Nucleus accumbens (tissue), 56 donors: ENCODE measurements at places on chromosomes 4 and X.
A peak's percentile ranks its signal among the peaks of the same experiment; 100 is the strongest.

- DNase-seq, result no peak
Observed at GRCh38 chrX:332916-333610, 14.5 kb upstream of the GTPBP6 start.

- DNase-seq, result no peak
Observed at GRCh38 chr4:109419679-109420078, 13.9 kb upstream of the SEC24B start.

GRCh38 chrX:145190801-145191389, 56.4 kb upstream of the SPANXN1 start:
- DNase-seq, result no peak

DNA sequence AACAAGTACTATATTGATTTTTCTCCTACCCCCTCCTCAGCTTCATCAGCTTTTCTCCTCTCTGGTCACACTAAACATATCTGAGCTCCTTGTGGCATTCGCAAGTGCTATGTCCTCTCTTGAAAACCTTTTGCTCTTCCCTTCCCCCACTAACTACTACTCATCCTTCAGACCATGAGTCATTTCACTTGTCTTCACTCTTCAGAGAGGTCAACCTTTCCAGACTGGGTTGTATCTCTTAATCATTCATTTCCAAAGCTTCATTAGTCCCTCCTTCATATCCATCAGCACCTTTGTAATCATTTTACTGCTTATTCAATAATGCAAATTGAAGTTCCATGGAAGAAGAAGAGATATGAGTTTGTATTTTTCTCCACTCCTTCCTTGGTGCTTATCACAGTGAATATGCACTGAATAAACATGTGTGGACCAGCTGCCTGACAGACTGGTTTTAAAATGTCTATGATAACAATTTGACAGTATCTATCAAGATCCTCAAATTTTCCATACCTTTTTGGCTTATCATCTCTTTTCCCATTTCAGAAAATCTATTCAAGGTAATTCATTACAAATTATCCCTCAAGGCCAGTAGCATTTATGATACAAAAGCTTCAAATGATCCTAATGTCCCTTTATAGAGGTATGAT, 28.4 kb downstream of the DDX60L start:
- no peak for DNase-seq

- no peak for DNase-seq
Observed at GRCh38 chrX:129714581-129714980, 24.2 kb upstream of the XPNPEP2 start.

- no peak for DNase-seq
Observed at GRCh38 chr4:34814266-34814665, 1430.0 kb downstream of the ARAP2 start.

GRCh38 chr4:41934514-41934900, 722 bp upstream of the TMEM33 start:
- DNase-seq, result no peak

- no peak for DNase-seq
Observed at GRCh38 chr4:100257567-100257966, 67.3 kb upstream of the DDIT4L start.

DNA sequence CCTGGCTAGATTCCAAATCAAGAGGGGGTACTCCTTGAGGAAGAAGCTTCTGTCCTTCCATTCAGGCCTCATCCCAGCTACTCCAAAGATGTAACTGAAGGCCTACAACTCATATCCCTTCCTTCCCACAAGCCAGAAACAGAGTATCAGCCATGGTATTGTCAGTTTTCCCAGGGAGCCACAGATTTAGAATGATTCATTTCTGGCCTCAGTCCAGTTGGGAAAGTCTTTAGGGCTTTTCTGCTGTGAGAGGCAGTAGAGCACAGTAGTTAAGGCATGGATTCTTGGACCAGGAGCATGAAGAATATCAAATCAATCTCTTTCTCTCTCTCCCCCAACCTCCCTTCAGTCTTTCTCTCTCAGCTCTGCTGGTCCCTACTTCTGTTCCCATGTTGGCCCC, 505.0 kb downstream of the BCOR start:
- no peak for DNase-seq

DNA sequence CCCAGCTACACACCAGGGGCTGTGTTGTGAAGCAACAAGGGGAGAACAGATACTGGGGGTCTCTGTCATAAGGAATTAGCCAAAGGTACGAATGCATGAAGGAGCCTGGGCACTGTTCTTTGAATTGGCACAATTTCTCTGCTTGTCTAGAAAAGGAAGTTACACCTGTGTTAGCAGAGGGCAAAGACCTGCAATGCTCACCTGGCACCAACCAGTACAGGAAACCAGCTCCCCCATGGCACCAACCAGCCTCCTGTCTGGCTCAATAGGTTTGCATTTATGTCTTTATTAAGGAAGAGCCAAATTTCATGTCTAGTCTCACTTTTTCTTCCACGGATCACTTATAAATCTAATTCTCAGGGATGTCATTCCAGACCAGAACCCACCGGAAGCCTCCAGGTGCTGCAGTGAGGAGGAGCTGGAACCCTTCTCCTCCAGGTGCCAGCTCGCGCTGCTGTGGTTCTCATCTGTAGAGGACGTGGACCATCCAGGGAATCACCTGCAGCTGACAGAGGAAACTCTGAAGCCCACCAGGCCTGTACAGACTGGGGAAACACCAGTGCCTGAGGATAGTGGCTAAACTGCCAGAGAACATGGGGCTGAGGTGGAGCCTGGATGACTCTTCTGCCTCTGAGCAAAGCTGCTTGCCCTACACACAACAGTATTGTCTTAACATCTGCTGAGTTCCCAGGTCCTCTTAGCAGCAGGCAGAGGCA, 113.4 kb upstream of the TRIM2 start:
- DNase-seq, result no peak

DNA sequence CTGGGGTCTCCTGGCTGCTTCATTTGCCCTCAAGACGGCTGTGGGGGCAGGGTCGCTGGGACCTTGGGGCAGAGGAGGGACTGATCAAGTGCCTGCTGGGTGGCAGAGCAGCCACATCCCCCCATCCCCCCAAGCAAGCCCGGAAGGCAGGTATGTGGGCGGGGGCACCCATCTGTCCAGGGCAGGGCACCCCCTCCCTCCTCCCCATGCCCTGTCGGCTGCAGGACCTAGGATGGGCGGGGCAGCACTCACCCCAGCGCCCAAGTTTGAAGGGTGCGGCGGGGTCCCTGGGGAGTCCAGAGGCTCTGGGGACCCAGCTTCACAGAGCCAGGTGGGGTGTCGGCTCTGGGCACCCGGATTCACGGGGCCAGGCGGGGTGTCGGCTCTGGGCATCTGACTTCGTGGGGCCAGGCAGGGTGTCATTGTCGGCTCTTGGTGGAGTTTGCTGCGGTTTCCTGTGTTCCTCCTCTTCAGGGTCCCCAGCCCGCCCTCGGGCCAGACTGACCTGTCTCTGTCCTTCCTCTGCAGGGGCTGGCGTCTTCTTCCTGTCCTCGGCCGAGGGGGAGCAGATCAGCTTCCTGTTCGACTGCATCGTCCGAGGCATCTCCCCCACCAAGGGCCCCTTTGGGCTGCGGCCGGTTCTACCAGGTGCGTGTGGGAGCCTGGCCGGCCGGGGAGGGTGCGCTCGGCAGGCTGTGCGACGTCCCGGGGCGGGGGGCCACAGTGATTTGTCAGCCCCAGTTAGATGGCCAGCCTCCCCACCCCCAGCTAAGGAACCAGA, 22.1 kb downstream of the DOK7 start:
- DNase-seq, result no peak

DNA sequence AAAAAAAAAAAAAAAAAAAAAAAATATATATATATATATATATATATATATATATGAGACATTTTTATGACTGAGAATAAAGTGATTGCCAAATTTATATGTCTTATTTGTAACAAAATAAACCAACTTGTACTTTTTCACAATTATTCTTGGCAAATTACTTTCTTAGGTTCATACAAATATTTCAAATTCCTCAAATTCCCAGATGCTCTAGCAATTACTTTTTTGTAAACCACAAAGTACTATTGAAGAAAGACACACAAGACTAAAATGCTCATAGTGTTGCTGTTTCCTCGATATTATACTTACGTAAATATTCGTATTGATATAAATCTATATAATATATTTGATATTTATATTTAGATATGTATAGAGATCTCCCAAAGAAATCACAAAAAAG, 390.0 kb downstream of the FAT4 start:
- DNase-seq, result no peak

GRCh38 chr4:106160560-106160959, 155.4 kb downstream of the TBCK start:
- DNase-seq, result no peak

DNA sequence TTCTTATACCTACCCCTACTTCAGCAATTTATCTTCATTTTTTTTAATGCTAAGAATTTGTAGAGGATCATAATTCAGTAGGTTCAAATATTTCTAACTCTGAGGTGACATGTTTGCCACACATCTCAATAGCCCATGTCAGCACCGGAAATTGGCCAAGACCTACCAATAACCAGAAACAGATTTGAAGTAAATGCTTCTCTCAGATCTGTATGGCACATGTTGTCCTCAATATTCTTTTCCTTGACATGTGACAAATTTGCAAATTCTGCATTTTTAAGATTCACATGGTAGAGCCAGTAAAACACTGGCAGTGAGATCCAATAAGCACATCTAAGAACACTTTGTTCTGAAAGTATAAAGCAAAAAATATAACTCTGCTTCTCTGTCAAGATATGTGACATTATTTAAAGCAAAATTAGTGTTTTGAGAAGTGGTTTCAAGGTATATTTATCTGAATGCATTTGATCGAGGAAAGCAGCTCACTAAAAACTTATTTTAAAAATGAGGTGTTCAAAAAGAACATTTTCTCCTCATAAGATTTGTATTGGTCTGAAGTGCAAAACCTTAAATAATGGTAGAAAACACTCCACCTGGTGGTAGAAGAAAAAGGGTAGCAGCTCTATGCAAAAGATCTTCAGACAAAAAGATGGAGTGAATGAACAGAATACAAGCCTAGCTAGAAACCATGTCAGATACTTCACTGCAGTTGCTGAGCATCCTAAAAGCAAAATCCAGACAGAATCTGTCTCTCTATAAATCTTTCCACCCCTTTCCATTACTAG, 513.8 kb upstream of the FAM241A start:
- DNase-seq, result no peak

DNA sequence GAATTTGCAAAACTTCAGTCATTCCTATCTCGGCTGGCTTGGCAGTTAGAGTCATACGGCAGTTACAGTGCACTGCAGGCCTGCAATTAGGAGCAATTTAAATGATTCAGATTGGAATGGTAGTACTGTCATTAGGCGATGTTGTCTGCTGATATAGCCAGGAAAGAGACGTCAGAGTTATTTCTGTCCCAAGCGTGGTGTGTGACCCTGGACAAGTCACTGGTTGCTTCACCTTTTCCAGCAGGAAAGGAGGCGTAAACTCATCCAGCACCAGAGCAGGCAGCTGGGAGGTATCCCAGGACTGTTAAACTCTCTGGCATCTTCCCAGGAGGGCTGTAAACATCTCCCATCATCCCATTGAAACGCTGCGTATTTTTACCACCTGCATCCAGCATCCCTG, 836 bp upstream of the LNX1 start:
- no peak for DNase-seq

GRCh38 chr4:8552024-8552423, 28.2 kb upstream of the GPR78 start:
- DNase-seq, result no peak

DNA sequence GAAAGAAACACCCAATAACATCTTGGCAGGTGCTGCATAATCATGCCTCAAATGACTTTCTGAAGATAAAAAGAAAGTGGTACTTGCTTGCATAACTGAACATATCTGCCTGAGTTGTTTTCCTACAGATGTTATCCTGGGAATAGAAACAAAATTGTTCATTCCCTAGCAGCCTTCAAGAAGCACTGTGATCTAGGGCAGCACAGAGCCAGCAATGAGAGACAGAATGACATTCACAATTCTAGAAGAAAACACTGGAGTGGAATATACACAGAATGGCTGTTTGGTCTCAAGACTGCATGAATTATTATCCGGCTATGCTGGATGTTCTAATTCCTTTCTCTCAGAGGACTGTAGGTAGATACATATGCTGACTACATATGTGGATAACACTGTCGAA, 790.9 kb downstream of the PDHA2 start:
- DNase-seq, result no peak

- peak; percentile 2 for DNase-seq
Observed at GRCh38 chrX:129840344-129840743, 3.3 kb downstream of the ZDHHC9 start.

- DNase-seq, result no peak
Observed at GRCh38 chrX:40291553-40291952, 193.8 kb upstream of the BCOR start.

GRCh38 chr4:6944301-6945051, 34.9 kb downstream of the TBC1D14 start:
- no peak for DNase-seq

DNA sequence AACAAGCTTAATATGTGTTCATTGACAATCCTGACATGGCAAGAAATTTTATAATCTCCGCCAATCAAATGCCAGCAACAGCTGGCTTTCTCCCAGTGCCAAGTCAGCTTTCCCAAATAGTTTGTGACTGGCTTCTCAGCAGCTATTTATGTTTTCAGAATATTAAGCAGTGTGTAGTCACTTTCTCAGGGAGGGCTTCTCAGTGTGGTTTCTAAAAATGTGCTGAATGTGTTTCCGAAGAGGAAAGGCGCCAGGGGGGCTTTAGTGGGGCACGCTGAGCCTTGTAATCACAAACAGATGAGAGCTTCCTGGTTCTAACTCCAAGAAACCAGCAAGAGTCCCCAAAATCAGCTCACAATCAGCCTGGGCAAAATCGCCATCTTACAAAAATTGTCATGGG, 258.7 kb upstream of the CPEB2 start:
- DNase-seq, result no peak

DNA sequence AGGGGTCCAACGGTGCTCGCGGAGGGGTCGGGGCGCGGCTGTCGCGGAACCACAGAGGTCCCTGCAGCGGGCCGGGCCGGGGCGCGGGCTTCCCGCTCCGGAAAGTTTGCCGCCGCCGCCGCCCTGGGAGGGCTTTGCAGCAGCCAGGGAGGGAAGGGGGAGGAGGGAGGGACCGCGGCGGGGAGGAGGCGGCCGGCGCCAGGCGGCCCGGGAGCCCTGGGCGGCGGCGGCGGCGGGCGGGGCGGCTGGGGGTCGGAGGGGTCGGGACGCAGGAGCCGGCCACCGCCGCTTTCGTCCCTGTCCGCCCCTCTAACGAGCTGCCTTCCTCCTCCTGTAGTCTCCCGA, 375 bp downstream of the FGFR3 start:
- no peak for DNase-seq

DNA sequence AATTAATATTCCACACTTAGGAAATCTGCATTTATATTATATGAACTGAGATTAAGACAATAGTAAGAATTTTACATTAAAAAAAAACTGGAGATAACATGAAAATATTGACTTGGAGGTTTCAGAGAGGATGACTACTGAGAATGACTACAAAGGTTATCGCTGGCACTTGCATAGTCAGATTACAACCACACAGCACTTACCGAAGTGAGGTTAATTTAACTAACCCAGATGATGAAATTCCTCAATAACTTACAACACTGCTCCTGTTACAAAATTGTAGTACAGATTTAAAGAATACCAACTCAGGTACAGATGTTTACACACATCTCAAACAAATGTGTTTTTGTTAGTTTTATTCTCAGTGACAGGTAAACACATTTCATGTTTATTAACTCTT, 283.5 kb downstream of the CAMK2D start:
- no peak for DNase-seq
